ENCODE measurements at places on chromosomes 2 and 18.

DNA sequence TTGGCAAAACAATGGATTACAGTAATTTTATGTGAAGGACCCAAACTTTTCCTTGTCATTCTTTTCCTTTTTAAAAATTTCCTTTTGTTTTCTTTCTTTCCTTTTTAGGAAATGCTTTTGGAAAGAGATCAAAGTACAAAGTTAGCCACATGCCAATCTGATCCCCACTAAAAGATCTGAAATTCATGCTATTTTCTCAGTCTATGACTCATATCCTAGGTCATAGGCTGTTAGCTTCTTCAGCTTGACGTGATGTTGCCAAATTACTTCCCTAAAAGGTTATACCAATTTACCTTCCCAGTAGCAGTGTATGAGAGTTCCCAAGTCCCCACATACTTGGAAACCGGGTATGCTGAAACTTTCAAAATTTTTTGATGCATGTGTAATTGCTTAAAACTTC is 355.3 kb downstream of the INSIG2 start:
- DNase-seq = no peak

- DNase-seq = no peak
These were observed 26.6 kb downstream of the SPTBN1 start for GRCh38 chr2:54482715-54483114.

GRCh38 chr2:168608796-168609195 is 152.7 kb downstream of the CERS6 start:
- no peak for DNase-seq

GRCh38 chr18:13272416-13272815 is 53.9 kb downstream of the LDLRAD4 start:
- DNase-seq = no peak

GRCh38 chr2:218006741-218007140 is 3.9 kb upstream of the TNS1 start:
- DNase-seq = no peak
